ENCODE measurements at places on chromosomes 13 and 19.
A peak's percentile ranks its signal among the peaks of the same experiment; 100 is the strongest.

- DNase-seq: no peak
Measured at GRCh38 chr13:73193554-73193953, 134.7 kb downstream of the KLF5 start.

- no peak for DNase-seq
Measured at GRCh38 chr19:497869-498510, 1.7 kb downstream of the MADCAM1 start.

DNA sequence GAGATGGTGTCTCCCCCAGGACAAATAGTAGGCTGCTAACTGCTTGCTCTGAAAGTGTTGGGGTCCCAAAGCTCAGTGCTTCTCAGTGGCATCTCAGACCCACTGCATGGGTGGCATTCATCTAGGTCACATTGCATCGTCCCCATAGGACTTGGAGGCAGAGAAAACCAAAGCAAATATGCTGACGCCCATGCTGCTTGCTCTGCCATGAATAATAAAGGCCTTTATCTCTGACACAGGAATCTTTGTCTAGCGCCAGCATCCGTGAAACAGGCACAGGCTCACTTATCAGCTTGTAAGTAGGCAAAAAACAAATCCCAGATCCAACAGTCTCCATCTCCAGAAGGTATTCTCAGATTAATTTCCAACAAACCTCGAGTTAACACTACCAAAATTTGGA is 18.9 kb upstream of the IPO5 start:
- DNase-seq: no peak

DNA sequence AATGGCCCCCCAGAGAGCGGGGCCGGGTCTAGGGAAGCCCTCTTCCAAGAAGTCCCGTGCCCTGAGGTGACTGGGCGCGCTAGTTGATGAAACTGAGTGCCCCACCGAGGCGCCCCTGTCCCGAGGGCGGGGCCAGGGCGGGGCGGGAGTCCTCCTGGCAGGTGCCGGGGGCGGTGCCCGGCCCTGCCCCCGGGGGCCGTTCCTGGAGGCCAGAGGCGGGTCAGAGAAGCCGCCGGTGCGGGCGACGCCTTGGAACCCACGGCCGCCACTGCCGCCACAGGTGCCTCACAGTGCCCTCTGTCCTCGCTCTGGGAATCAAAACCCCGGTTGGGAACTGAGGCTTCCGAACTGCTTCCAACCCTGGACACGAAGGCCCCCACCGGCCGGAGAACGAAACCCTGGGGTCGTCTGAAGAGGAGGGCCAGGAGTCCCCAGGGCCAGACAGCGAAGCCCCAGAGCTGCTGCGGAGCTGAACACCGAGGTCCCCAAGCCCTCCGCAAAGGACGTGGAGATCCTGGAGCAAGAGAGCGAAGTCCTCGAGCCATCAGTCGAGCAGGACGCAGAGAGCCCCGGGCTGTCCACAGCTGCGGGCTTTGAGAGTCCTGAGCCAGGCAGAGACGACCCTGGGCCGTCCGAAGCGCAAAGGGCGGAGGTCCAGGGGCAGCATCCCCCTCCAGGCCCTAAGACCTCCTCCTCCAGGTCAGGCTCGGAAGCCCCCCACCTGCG is at the start of gene MISP3:
Gene MISP3 (plus strand): TSS at position 252 of the 726 bp plus-strand sequence. CDS start 524 bp downstream, outside the sequence.
- peak; percentile 16 for DNase-seq

DNA sequence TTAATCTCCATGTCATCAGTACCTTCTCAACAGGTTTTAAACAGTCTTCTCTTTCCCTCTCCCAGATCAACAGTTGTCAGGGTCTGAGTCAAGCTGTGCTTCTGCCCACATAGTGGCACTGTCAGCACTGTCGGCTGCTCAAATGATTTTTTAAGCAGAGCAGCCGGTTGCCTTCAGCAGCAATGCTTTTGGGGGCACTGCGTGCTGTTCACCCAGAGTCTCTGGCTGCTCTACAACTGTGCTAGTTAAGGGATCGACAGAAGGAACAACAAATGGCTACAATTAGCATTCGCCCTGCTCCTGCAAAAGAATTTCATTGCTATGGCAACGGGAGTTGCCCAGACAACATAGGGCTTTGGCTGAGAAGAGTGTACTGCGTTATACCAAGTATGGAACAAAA is 412.9 kb downstream of the DIAPH3 start:
- no peak for DNase-seq

GRCh38 chr19:38455031-38455430 is 21.5 kb downstream of the RYR1 start:
- DNase-seq: no peak

- DNase-seq: no peak
Measured at GRCh38 chr13:48490241-48490640, 42.6 kb downstream of the RCBTB2 start.

DNA sequence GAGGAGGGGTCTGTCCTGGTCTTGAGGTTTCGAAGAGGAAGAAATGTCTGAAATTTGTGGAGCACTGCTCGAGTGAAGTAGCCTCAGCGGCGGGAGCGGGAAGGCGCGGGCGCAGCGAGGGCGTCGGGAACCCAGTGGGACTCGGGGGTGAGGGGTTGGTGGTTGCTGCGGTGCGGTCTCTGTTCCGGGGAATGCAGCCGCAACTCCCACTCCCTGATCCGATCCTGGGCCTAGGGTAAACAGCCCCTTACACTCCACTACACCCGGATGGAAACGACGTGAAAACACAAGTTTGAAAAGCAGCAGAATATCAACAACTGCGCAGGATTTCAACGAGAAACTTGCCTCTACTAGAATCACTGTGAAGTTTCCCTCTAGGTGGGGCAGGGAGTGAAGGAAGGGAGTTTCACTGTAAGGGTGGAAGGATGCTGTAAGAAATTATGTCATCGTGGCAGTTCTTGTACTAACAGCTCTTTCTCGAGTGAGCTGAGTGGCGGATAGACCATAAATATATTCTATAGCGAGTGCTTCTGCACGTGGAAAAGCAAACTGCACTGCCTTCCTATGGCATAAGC is 2.0 kb upstream of the KLF12 start:
- peak; percentile 65 for DNase-seq

DNA sequence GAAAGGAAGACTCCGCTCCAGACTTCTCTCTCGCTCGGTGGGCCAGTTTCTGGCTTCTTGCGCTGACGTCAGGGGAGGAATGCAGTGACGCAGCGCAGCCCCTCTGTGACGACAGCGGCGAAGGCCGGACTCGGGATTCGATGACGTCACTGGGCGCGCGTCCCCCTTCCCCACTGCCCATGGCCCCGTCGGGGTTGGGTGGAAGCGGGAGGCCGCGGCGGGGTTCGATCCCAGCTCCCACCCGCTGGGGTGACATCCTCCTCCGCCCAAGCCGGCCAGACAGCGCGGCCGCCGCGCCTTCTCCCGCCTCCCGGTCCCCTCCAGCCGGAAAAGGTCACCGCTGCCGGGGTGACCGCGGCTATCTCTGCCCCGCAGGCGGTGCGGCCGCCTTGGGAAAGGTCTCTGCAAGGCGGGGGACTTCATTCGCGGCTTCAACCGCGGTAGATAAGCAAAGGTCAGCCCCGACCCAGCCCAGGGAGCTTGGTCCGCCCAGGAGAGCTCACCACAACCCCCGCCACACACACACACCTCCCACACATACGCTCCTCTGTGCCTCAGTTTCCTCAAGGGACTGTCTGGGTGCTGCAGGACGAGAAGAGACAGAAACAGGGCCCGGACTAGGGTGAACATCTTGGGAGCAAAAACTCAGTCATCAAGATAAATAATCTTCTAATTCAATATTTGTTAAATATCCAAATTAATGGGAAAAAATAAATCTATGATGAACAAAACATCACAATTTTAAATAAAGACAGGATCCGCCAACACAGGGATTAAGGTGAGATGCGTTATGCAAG is 844 bp upstream of the RFX1 start:
- no peak for DNase-seq

- DNase-seq: no peak
Measured at GRCh38 chr19:39399668-39400050, 7.0 kb upstream of the ZFP36 start.

All from CD4-positive, alpha-beta T cell treated with Interleukin-2 at 100 ng/mL for 4 hours (primary cell).